ENCODE measurements at places on chromosomes 13 and 19.

GRCh38 chr19:15264061-15264932 is 32.0 kb upstream of the EPHX3 start:
- DNase-seq: peak; percentile 75

DNA sequence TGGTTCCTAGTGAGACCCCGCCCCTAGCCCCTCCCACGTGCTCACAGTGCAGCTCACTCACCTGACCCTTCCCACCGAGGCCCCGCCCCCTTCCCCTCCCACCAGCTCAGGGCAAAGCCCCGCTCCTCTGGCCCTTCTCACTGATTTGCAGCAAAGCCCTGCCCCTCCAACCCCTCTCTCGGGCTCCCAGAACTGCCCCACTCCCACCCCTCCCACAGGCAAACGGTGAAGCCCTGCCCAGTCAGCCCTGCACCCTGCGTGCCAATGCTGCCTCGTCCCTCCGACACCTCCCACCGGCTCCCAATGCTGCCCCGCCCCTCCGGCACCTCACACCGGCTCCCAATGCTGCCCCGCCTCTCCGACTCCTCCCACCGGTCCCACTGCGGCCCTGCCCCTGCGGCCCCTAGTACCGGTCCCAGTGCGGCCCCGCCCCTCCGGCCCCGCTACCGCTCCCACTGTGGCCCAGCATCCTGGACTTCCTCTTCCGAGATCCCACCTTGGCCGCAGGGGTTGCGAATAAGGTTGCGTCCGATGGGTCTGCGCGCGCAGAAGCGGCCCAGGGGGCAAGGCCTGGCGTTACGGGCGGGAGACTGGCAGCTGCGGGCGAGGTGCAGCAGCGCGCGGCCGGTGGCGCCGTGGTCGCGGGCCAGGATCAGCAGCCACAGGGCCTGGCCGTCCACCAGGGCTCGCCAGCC is 834 bp downstream of the FBXO27 start:
- peak; percentile 77 for DNase-seq

DNA sequence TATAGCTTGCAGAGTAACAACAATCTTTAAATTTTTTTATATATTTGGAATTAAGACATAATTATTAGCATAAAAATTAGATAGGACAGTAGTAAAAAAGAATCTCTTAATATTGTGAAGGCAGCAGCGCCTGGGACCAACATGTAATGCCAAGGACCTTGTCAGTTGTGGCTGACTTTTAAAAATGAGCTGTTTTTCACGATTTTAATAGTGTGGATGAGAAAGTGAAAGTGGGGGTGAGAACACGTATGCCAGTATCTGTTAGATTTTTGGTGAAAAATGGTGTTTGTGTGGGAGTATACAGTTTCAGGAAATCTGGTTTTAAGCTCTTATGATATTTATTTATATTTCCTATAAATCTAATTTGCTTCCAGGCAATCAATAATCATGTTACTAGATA is 125.2 kb downstream of the LMO7 start:
- no peak for DNase-seq

- DNase-seq: no peak
Measured at GRCh38 chr13:111955412-111956065, 111.4 kb upstream of the SOX1 start.

DNA sequence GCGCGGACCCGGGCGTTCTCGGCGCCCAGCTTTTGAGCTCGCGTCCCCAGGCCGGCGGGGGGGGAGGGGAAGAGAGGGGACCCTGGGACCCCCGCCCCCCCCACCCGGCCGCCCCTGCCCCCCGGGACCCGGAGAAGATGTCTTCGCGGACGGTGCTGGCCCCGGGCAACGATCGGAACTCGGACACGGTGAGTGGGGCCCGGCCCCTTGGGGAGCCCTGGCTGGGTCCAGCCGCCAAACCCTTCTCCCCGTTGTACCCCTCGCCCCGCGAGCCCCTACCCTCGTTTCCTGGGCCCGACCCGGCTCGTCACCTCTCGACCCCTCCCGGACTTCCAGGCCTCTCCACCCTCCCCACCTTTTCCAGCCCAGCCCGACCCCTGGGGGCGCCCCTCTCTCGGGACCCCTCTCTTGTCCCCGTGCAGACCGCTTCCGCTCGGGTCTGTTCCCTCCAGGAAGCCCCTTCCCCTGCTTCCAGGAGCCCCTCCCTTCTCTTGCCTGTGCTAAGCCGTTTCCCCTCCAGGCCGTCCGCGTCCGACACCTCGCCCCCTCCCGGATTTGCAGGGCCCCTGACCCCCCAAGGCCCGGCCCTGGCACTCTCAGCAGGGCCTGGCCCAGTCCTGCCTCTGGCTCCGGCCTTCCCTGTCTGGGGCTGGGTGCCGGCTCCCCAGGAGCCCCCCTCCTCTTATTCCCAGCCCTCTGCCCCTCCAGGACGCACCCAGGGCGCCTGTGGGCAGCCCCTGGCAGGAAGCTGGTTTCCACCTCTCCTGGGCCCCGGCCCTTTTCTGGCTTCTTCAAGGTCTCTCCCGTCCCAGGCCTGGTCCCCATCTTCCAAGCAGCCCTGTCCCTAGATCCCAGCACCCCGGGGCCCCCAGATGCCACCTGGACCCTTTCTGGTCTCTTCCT is 632 bp downstream of the MARK4 start:
- no peak for DNase-seq

DNA sequence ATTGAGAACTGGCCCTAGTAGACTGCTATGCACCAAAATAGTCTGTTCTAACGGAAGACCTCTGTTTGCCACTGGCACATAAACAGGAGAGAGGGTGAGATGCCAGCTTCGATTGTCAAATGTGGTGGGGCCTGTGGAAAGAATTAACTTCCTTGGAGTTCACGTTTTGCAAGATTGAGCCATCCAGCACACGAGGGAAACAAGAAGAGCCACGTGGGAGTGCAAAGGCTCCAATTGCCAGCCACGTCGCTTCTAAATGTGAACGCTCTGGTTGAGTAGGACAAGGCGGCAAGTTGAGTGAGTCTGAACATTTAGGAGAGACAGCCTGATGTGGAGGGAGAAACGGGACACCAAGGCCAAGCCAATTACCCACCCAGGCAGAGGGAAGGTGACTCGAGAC is 409.1 kb downstream of the FGF9 start:
- DNase-seq: no peak

- DNase-seq: no peak
Measured at GRCh38 chr13:83372786-83373185, 509.5 kb downstream of the SLITRK1 start.

DNA sequence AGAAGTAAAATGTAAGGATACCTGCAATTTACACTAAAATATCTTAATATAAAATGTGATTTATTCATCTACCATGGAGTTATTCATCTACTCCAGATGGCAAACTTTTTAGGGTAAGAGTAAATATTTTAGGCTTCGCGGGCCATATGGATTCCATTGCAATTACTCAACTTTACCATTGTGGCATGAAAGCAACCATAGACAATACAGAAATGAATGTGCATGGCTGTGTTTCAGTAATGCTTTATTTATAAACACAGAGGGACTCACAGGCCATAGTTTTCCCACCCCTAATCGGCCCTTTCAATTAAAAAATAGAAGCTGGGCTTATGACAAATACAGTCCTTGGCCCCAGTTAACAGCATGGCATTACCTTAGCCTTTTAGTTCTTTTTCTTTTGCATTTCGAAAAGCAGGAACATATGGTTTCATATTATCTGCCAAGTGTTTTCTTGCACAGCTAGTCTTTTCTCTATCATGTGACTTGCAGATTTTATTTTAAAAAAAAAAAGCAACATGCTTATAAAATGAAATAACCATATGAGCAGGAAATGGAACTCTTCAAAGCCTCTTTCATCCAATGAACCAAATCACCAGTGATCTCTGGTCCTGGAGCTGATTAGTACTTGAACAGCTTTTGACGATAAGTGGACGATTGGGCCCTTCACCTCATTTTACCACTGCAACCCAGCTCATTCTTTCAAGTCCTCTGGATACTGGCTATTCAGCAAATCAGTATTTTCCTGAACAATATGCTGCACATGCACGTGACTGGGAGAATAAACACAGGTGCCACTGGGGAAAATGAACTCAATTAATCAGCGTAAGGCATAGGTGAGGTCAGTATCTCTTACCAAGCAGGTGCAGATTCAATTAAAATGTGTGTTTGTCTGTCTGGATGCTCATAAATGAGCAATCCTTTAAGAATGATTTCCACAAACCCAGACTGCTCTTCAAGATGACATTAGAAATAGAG is 63.9 kb downstream of the LHFPL6 start:
- no peak for DNase-seq

DNA sequence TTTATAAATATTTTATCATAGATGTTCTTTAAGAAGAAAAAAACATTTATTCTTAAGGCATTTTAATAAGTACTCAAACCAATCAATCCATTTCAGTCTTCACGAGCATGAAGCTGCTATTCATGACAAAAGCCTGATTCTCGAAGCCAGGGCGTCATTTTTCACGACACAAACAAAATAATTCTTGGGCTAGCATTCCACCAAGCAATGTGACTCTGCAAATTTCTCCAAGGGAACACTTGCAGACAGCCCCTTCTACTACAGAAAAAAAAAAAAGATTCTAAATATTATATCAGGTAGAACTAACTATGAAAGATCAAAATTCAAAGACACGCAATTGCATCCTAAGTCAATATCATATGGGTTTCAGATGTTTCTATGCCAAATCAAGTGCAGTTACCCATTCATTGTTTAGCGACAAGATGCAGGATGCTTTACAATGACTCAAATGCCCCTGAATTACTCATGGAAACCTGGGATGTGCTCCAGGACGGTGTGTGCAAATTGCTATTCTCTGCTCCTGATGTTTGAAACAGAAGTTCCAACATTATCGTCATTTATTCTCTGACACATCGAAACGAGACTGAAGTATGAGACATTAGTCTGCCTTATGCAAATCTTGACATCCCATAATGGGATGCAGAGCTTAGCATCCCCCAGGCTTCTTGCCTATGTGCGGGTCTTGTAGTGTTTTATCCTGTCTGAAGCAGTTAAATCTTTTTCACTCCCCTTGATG is 517.7 kb downstream of the MYO16 start:
- DNase-seq: no peak

DNA sequence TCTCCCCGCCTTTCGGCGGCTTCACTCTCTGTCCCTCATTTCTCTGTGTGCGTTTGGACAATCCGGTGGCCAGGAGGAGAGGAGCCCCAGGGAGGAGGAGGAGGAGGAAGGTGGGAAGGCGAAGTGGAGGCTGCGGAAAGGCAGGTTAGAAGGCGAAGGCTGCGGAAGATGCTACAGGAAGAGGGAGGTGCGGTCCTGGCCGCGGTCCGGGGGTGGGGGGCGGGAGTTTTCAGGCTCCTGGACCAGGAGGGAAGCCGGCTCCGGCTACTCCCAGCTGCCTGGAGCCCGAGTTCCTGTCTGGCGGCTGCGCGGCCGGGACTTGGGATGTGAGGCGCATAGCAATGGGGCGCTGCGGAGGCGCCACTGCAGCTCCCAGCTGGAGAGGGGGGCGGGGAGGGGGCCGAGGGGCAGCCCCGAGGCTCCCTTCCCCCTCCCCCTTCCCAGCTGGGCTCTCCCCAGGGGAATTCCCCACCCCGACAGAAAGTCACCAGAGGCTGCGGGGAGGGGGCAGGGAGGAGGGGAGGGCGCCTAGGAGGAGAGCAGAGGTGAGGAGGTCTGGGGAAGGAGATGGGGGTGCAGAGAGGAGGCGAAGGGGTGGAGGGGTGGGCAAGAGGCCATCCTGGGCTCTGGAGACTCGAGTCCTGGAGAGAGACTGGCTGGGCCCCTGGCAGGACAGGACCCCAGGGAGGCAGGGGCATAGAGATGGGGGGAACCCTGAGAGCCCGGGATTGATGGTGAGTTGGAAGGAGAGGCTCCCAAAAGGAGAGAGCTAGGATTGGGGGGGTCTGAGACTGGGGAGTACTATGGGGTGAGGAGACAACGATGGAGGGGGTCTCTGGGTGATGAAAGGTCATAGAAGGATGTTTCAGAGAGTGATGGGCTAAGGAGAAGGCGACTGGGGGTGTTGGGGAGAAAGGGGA is 2.0 kb downstream of the LRRC4B start:
- DNase-seq: no peak

DNA sequence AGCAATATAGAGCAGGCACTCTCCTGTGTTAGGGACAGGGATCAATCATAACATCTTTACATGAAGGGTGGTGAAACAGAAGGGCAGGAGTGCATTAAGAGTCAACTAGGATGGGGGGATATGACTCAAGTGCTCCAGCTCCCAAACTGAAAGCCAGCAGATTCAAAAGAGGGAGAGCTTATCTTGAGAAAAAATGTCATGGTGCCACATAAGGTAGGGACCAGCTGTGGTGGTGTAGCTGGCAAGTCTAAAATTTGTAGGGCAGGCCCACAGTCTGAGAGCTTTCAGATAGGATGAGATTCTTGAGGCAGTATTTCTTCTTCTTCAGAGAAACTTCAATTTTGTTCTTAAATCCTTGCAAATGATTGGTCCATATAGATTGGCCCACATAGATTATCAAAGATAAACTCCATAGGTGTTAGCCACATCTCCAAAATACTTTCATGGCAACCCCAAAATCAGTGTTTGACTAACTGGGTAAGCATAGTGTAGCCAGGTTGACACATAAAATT is 19.1 kb downstream of the DNAJC15 start:
- no peak for DNase-seq

DNA sequence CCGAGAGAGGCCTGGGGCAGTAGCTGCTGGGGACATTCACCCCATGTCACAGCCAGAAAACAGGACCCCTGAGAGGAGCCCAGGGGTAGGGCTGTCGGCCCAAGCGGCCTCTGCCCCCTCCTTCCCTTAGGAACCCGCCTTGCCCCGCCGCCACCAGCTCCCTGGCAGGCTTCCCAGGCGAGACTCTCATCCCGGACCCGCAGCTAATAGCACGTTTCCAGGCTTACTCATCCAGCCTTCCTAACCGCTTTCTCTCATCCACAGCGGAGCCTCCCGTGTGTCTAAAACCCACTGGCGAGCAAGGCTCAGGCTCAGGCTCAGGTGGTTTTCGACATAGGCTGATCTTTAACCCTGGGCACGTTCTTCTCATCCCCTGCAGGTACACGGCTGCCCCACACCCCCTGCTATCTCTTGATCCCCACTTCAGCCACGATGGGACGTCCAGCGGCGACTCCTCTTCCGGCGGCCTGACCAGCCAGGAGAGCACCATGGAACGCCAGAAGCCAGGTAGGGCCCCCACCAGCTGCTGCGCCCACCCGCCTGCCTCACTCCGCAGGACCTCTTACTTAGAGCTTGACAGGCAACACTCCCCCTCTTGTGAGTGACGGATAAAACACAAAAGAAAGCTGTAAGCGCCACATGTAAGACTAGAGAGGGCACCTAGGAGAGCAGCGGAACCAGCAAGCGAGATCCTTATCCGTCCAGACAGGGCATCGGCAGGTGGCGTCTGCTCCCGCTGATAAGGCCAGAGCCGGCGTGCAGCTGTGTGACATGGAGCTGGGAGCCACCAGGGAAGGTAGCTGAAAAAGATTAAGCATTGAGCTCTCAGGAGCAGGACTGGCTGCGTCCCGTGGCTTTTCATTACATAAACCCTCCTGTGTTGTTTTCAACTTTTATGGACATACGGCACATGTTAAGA is 71.3 kb downstream of the DPF1 start:
- no peak for DNase-seq

Data from activated CD4-positive, alpha-beta T cell treated with anti-CD3 and anti-CD28 coated beads, Interleukin-2, amount 50 U/mL, for 1 hour (primary cell).